ENCODE measurements at places on chromosomes 1 and 21.

- DNase-seq = peak; percentile 30
Observed at GRCh38 chr1:240149484-240150094, 57.9 kb downstream of the FMN2 start.

DNA sequence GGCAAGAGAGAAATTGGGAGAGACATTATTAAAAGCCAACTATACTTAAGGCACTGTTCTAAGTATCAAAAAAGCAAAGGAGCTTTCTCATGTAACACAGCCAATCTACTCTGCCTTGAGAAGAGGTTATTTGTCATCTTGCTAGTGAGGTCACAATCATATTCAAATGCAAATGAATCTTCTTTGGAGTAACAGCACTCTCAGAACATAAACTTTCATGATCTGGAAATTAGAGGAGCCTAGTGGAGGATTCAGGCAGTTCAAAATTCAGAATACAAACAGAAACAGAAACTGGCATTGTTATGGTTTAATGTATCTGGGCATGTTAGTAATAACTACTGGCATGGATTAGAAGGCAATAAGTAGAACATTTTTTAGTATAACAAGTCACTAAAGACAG is 57.4 kb downstream of the ARID4B start:
- peak; percentile 35 for DNase-seq

GRCh38 chr1:164841702-164842465 is 282.9 kb downstream of the PBX1 start:
- no peak for DNase-seq

DNA sequence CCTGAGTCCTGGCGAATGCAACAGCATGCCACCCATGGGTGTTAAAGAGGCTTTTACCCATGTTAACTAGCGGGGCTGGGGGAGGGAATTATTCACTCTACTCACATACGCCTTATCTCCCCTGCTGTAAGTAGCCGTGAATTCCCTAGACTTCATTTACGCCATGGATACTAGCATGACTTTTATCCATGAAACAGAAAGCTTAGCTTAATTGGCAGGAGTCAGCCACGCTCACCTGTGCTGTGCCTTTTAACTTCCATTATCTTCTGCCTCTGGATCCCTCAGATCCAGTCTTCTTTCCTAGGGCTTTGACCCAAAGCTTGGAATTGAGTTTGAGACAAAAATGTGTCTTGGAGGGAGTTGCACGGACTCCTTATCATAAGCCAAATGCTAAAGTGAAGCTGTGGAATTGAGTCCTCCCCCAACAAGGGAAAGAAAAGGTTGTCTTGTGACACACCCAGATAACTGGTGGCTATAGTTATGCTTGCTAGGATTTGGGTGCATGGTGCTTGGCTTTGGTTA is 9.7 kb upstream of the NASP start:
- no peak for DNase-seq

GRCh38 chr1:7681401-7681800 is 89.7 kb upstream of the VAMP3 start:
- no peak for DNase-seq

DNA sequence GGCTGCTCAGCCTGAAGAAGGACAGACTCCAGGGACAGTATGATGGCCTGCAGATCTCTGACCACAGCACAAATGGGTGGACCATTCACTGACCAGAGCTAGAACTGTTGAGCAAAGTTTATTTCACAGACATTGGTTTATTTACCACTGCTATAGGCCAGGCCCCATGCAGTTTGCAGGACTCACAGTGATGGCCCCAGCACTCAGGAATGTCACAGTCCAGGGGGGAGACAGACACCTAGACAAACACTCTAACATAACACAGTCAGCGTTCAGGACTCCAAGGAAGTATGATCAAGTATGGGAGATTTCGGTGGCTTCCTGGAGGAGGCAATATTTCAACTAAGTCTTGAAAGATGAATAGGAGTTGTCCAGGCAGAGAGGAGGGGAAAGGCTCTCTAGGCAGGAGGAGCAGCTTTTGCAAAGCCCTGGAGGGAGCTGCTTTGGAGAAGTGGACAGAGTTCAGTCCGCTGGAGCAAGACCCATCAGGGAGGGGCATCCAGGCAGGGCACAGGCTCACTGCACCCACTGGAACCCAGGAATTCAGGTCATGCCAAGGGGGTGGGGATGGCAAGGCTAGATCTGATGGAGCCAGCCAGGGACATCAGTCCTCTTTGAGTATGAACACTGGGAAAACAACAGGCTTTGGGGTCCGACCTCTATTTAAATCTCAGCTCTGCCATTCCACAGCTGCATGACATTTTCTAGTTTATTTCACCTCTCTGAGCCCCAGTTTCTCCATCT is 454.3 kb downstream of the MATN1 start:
- no peak for DNase-seq

DNA sequence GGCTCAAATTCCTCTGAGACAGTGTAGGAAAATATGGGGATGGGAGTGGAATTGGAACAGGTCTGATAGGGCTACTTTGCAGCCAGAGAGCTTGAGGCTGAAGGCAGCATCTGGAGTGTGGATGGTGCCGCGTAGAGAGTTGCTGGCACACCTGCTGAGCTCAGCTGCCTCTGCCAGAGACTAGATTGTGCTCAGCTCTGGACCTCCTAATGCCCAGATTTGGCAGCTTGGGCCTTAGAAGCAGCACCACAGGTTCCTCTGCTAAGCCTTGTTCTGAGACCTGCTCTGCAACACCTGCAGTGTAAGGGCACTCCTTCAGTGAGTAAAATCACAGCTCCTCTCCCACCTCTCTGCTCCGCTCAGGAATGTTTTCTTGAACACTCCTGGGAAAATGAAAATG is 23.3 kb downstream of the ACOT11 start:
- DNase-seq = no peak

DNA sequence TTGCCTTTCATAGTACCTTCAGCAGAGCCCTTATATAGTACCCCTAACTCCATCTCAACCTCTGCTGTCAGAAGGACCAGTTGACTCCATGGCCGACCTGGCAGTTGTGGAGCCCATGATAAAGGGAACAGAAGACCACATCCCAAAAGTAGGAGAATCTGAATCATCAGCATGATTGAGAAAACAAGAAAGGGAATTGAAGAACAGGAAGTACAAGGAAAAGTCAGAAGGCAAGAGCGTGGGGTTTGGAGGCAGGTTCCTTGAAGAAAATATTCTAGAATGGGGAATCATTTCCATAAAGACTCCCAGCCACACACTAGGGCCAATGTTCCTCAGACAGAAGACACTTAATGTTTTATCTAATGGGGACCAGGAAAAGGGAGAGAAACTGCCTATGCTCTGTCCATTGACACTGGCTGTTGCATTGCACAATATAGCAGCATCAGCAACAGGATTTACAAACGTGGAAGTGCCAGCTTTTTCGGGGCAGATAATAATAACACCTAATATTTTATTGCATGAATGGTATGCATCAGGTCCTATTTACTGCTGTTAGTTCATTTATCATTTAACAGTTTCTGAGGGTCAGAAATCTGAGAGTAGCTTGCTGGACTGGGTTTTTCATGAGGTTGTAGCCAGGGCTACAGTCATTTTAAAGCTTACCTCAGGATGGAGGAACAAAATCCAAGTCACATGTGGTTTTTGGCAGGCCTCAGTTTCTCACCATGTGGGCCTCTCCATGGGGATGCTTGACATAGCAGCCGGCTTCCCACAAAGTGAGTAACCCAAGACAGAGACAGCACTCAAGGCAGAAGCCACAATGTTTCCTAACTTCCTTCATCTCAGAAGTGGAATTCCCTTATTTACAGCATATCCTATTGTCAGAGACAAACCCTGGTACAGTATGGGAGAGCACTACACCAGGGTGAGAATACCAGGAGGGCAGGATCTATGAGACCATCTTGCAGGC is 483.4 kb downstream of the PLPP3 start:
- no peak for DNase-seq

DNA sequence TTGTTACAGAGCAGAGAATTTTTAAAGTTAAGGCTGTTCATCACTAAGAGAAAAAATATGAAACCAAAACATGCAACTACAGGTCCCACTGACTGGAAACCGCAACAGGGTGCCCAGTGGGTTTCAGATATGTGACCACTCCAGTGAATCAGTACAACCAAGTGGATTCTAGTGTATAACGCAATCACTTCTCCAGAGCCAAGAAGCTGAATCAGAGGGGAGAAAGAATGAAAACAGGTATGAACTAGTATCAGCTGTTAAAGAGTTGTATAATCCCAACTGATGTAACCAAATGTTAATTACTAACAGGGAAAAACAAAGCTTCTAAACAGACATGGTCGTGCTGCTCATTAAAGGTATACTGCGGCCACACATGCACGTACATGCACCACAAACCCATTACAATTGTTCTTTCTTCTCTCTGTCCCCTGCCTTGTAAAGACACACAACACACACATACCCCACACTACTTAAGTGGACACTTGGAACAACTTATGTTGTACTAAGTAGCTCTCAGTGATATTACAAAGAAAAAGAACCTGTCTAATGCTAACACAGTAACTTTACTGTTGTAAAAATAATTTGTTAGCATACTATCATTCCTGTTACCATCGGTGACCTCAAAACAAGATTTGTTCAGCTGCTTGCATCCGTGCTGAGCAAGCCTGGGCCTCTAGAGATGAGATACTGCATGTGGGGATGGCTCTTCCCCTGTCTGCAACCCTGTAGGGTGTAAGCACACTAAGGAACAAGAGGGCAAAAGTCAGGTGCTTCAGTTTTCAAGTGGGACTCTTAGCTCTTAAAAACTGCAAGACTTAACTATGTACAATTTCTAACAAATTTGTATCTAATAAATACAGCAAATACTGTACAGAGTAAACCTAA is 74.2 kb downstream of the PTPN14 start:
- no peak for DNase-seq

DNA sequence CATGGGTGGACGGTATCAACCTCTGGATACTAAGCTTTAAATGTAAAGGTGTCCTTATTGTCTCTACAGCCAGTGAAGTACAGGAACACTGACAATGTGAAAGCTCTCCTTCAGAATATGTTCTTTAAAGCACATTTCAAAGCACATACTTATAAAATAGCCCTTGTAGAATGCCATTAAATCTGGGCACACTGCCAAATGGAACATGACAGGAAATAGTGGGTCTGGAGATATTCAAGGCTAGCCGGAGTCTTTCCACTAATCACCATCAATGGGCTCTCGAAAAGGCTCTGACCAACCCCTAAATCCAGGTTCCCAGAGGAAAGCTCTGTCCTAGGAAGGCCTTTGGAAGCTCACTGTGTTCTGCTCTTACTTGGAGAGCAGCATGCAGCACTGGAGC is 46.6 kb downstream of the PLD5 start:
- DNase-seq = no peak

DNA sequence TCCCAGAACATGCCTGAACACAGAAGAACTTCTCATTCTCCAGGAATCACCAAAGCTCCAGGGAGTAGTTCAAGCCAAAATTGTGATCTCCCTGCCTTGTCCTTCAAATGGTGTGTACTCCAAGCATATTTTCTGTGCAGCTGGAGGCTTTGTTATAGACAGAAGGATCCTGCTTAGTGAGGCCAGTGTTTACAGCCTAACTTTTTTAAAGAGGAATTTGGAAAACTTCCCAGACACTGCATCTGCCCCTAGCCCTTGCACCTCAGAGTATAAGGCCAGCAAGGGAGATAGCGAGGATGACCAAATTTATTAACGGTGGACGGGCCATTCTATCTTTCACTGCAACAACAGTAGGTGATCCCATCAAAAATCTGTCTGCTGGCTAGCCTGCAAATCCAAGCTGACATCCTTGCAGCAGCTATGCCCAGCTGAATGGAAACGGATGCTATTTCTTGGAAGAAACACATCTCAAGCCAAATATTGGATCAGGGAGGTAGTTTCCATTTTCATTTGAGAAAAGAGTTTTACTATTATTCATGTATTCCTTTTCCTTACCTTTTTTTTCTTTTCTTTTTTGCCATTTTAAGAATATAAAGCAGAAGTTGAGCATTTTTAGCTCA is 249.8 kb downstream of the USH2A start:
- DNase-seq = no peak

DNA sequence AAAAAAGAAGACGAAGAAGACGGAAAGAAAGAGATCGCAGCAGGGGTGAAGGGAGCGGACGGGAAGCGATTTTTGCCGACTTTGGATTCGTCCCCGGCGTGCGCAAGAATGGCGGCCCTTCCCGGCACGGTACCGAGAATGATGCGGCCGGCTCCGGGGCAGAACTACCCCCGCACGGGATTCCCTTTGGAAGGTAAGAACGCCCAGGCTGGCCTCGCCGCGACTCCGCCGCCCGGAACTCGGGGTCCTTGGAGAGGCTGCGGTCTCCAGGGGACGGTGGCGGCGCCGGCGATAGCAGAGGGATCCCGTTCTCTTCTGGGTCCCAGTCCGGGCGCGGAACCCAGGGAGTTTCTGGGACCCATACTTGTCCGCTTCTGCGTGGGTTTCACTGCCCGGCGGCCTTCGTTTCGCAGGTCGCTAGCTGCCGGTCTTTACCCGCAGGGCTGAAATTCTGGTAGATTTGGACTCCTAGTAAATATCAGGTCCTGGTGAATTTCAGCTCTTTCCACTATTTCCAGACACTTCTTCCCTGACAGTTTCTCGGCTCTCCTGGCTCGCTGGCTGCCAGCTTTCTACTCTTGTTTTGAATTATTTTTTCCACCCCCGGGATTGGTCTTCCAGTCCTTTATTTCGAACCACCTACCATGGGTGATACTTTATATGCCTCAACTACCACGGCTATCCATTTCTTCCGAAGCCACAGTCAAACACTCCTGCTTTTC is 1.0 kb downstream of the PAX7 start:
- DNase-seq = no peak

DNA sequence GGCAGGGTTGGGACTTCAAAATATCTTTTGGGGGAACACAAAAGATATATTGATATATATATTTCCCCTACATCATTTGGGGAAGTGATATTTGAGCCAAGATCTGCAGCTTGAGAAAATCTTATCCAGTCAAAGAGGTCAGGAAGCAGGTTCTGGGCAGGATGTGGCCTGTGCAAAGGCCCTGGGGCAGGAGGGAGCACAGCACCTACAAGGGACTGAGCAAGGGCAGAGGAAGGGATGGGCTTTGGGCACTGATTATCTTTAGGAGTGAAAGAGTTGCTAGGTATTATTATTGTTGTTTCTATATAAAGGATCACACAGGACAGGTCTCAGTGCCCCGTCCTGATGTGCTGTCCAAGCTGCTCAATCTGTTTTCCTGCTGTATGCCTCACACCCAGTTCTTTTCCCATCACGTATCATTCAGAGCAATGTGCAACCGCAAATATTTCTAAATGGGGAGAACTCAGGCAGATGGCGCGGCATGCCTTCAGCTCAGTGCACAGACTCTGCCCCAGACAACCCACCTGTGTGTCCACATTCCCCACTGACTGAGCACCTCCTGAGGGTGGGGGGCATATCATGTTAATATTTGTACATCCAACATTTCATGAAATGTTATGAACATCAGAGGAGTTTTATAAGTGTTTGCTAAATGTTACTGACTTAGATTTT is 28.1 kb upstream of the GPR137B start:
- no peak for DNase-seq

Data from NT2/D1 (cell line).